ENCODE measurements at places on chromosomes 2 and 18. TPM values are rescaled to one million over a fixed set of nuclear protein-coding genes. Genes with fewer than 3 reads are reported as not detected.

- no peak for DNase-seq
Observed at GRCh38 chr2:238494573-238494961, 67.8 kb downstream of the ASB1 start.

GRCh38 chr2:127100251-127101047 lies 6.5 kb downstream of the BIN1 start:
- no peak for DNase-seq

The AKAIN1 gene
- not detected for polyA plus RNA-seq

The SERPINB12 gene
- polyA plus RNA-seq = not detected

The XIRP2 gene
- polyA plus RNA-seq = 0.36 TPM

The ERBB4 gene
- polyA plus RNA-seq = not detected

The PMAIP1 gene
- 38.8 TPM for polyA plus RNA-seq

The INPP5D gene
- 0.43 TPM for polyA plus RNA-seq

The SLC16A14 gene
- 2.7 TPM for polyA plus RNA-seq
